ENCODE measurements at places on chromosomes 1 and 21. TPM values are rescaled to one million over a fixed set of nuclear protein-coding genes. Genes with fewer than 3 reads are reported as not detected.

Gene CR2
- total RNA-seq, result not detected

Gene EFNA3
- total RNA-seq, result 8.4 TPM

Gene MYCL
- total RNA-seq, result 1.4 TPM

Gene ZBTB18
- 4.5 TPM for total RNA-seq

Gene PGLYRP4
- not detected for total RNA-seq

Gene MYOG
- not detected for total RNA-seq

Gene CDC73
- 32.3 TPM for total RNA-seq

Gene LINGO4
- not detected for total RNA-seq

Gene FMO2
- total RNA-seq, result not detected

Gene OLFML3
- total RNA-seq, result 4.1 TPM

Gene ASPM
- total RNA-seq, result 17.7 TPM

Gene TEX38
- total RNA-seq, result not detected

Gene EPS15
- total RNA-seq, result 14.2 TPM

Gene HCRTR1
- not detected for total RNA-seq

Gene ORC1
- 17.9 TPM for total RNA-seq

Gene SLFNL1
- total RNA-seq, result not detected

Gene FCRL1
- not detected for total RNA-seq

Gene B3GALT6
- total RNA-seq, result 17.8 TPM

Gene SH2D2A
- total RNA-seq, result 3.9 TPM

Gene ELF3
- 260 TPM for total RNA-seq

Gene WDR64
- total RNA-seq, result not detected

Gene NOS1AP
- total RNA-seq, result 0.41 TPM

Gene SLC26A9
- total RNA-seq, result 0.10 TPM

Gene SFN
- total RNA-seq, result 584 TPM

Gene NDC1
- 23.7 TPM for total RNA-seq

Gene LCE2B
- not detected for total RNA-seq

Gene OLFM3
- not detected for total RNA-seq

Gene ADCY10
- not detected for total RNA-seq

Gene ERG
- not detected for total RNA-seq

Gene HES5
- total RNA-seq, result not detected

Gene COL9A2
- 0.17 TPM for total RNA-seq

Gene DPT
- total RNA-seq, result not detected

Gene PHLDA3
- total RNA-seq, result 149 TPM

All from A549 treated with GW870086 at 1 μM for 4 hours (cell line).